ENCODE measurements at places on chromosomes 5 and 9.

- DNase-seq = no peak
These were observed 28.3 kb upstream of the DENND4C start for GRCh38 chr9:19201899-19202891.

DNA sequence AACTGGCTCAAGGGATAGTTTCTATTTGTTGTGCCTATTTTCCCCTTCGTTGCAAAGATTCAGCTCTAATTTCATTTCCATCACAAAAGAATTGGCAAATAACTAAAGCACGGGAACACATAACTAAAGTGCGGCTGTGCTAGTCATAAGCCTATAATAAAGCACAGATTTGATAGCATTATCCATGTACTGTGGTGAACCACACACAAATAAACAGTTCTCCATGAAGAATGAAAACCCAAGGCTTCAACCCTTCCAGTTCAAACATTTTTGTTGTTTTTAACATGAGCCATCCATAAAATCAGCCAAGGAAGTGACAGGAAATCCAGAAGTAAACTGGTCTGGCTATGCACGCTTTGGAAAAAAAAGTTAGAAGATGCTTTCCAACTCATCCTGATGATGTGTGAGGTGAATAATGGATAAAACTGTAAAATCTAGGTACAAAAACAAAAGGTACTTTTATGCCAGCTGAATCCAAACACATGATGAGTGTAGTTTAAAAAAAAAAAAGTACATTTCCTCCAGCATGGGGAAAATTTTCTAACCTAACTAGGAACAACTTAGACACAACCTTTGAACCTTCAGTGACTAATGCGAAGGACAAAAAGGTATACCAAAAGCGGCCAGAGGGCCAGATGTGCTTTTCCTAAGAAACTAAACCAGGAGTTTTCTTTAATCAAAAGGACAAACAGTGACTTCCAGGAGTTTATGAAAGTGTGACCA is 10.2 kb downstream of the ZNF608 start:
- peak; percentile 40 for DNase-seq

DNA sequence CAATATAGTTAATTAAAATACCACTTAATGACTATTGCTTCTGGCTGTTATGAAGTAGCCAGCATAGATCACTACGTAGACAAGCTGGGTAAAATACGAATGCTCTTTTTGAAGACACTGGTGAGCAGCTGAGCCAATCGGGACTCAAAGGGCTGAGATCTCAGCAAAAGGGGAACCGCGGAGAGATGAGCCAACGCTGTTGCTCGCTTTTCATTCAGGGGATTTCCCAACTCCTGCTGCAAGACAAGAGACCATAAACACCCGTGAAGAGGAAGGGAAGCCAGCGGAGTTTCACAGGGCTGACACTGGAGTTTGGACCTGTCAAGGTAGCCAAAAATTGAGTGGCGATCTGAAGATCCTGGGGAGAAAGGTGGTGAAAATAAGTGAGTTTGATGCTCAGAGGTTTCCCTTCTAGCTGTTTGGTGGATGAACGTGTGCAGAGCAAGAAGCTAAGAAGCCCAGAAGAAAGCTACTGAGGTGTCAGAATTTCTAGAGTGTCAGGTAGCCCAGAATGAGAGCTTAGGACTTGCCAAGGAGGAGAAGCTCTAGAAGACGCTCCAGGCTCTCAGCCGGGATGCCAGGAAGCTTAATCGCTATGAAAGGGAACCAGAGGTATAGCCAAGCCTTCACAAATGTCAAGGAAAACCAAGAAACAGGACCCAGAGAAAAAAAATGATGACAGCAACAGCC is 79.6 kb upstream of the RNU6ATAC start:
- DNase-seq = peak; percentile 28

GRCh38 chr5:105917189-105917588 is 1753.5 kb downstream of the EFNA5 start:
- no peak for DNase-seq

DNA sequence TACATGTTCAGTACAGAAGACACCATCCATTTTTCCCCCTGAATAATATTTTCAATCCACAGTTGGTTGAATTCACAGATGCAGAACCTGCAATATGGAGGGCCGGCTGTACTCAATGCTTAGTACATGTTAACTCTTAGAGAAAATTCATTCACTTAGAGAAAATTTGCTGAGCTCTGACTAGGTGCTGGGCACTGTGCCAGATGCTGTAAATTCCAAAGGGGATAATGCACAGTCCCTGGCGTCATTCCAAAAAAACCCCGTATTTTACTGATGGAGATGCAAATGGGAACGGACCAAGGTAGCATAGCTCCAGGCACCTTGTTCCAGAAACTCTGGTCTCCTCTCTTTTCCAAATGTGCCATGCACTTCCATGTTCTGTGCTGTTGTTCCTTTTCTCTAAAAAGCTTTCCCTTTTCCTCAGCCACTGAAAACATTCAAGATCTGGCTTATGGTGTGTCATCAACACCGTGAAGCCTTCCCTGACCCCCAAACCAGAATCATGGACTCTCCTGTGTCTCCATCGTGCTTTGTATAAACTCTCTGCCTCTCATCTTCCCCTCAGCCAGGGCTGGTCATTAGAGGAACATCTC is 55.7 kb upstream of the COL15A1 start:
- DNase-seq = no peak

GRCh38 chr9:39587844-39588499 is 232.5 kb downstream of the SPATA31A1 start:
- no peak for DNase-seq

GRCh38 chr5:14420101-14420811 is 161.3 kb upstream of the OTULINL start:
- no peak for DNase-seq

DNA sequence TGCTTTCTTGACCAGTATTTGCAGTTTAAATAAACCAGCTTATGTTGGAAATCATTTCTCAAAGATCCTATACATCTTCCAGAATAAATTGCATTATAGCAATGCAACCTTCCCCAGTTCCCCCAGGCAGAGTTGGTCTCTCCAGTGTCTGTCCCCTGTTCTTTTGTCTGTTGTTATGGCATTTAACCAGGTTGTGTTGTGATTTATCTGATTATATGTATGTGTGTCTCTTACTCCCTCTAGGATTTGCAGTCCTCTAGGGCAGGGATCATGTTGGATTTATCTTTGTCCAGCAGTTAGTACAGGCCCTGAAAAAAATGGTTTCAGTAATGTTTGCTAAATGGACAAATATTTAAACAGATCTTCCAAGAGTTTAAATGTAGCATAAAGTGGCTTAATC is 17.3 kb downstream of the GARNL3 start:
- no peak for DNase-seq

DNA sequence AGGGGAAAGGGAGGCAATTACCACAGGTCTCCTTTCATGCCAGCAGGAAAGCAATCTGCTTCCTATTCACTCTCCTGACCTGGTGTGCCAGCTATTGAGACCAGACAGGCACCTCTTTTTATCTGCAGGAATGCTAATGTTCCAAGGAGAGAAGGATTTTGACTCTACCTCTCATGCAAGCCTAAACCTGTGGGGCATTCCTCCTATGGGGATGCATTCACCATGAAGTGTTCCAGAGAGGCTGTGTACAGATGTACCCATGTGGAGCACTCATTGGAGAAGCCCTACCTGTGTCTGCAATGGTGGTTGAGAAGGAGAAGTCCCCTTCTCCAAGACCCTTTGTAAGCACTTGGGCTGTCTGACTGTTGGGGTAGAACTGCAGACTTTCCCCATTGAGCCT is 45.4 kb upstream of the EDIL3 start:
- no peak for DNase-seq

DNA sequence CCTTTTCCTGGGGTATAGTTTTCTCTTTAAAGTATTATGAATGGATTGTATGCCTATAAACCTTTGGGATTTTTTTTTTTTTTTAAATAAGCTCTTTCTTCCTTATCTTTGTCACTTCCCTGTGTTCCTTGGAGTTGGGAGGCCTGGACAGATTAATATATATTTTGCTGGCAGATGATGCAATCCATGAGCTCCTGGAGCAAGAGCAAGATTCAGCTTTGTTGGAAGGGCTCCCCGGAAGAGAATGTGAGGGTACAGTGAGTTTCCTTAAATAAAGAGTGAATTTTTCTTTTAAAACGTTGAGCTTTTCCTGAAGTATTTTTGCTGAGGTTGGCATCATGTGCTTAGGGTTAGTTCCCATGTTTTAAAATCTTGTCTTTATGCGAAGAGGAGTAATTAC is 98.7 kb upstream of the SLC28A3 start:
- no peak for DNase-seq

DNA sequence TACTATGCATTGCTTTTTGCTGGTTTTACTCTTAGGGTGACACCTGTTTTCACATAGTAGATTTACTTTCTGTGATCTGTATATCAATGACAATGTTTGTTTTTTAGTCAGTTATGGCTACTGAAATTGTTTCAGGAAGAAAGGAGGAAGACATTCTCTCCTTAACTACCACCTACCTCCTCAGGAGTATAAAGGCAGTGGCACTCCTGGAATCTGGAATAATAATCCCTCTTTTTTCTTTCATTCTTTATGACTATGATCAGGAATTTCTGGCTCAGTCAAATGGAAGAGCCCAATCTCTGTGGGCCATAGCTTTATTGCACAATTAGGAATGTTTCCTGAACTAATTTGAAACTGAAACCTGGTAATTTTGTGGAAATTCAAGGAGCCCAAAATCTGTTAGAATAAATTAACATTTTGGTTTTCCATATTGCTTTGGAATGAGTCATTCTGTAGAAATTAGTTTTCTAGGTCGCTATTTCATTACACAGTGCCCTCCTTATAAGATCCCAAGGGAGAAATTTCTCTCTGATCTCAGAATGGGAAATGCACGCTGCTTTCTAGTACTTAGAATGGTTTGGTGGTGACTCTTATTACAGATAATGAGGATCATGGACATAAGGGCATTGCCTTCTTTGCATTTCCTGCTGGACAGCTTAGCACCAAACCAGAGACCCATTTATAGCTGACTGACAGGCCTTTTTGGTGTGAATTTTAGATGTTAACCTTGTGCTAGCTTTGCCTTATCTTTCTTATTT is 95.3 kb upstream of the VLDLR start:
- peak; percentile 3 for DNase-seq

DNA sequence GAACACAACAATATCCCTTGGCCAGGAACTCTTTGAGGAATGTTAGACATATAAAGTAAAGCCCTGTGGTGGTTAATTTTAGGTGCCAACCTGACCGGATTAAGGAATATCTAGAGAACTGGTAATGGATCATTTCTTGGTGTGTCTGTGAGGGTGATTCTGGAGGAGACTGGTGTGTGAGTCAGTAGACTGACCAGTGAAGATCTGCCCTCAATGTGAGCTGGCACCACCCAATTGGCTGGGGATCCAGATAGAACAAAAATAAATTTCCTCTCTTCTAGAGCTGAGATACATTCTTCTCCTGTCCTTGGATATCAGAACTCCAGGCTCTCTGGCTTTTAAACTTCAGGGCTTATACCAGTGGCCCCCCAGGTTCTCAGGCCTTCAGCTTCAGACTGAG is 56.2 kb upstream of the TNPO1 start:
- peak; percentile 27 for DNase-seq

DNA sequence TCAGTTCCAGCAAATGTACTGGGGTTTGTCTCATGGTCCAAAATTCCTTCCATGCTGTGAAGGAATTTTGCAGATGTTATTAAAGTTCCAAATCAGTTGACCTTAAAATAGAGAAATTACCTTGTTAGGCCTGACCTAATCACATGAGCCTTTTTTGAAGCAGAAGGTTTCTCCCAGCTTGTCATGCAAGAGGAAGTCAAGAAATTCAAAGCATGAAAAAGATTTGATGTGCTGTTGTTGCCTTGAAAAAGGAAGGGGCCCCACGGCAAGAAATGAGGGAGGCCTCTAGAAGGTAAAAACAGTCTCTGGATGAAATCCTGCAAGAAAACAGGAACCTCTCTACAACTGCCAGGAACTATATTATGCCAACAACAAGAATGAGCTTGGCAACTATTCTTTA is 24.2 kb upstream of the HAPLN1 start:
- no peak for DNase-seq

GRCh38 chr9:79053598-79053997 is 518.2 kb upstream of the TLE4 start:
- no peak for DNase-seq

GRCh38 chr5:149682532-149683075 is 47.5 kb upstream of the PPARGC1B start:
- no peak for DNase-seq

GRCh38 chr5:151157426-151158286 is at the start of gene ANXA6:
Gene ANXA6 (minus strand): TSS chr5:151157779. CDS start chr5:151147901, 9,878 bp downstream.
- peak; percentile 90 for DNase-seq

- DNase-seq = peak; percentile 78
These were observed 95.7 kb downstream of the TTC39B start for GRCh38 chr9:15211160-15211814.

DNA sequence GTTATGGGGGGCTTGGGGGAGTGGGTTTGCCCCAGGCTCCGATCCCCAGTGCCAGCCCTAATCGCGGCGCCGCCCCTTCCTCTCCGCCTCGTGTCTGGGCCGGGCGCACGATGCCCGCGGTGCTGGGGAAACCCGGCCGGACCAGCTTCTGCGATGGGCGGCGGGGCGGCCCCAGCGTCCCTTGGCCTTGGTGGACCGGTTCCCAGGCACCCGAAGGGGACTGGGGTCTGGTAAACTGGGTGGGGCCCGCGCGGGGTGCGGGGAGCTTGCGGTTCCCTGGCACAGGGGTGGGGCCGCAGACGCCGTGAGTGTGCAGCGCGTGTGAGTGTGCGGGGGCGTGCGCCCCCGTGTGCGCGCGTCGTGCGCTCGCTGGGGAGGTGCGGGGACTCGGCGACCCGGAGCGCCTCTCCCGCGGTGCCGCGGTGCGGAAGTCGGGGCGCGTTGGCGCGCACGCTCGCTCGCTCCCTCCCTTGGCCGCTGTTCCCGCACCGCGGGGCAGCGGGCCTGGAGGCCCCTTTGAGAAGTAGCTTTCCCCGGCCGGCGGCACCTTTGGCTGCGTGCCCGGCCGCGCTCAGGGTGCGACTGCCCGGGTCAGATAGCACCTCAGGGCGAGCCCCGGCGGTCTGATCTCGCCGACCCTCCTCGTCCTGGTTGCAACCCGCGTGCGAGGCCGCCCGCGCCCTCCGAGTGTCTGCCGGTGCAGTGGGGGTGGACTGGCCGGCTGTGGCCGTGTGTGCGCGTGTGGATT is 568 bp downstream of the MACIR start:
- peak; percentile 57 for DNase-seq

GRCh38 chr9:125258832-125259534 is 2.6 kb upstream of the GAPVD1 start:
- no peak for DNase-seq

DNA sequence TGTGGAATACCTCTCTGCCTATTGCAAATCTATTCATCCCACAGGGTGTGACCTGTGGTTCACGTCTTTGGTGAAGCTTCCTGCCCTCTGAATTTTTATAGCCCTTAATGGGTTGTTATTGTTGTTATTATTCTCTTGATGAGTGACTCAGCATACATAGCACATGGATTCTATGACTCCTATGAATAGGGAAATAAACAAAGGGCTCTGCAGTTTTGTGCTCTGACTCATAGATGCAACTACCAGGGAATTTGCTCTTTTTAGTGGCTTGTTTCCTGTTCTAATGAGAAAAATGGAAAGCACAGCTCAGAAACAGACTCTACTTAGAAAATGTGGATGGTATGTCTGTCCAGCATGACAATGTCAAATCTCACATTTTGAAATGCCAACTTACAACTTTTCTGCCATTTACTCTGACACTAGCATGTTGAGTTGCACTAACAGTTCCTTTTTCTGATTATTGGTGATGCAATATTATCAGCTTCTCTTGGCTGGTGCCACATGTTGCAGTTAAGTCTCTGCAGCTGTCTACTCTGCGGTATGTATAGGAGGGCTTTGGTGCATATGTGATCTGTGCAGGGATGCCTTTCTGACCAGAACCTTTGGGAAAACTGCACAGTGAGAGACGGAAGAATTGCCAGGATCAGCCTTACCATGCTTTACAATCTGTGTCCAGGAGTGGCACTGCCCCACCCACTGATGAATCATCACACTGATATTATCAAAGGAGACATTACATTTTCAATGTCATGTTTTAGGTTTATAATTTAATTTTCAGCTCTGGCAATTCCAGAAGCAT is 996.4 kb upstream of the WWC1 start:
- DNase-seq = peak; percentile 63
